ENCODE measurements at places on chromosomes 11 and 22.
A peak's percentile ranks its signal among the peaks of the same experiment; 100 is the strongest.

DNA sequence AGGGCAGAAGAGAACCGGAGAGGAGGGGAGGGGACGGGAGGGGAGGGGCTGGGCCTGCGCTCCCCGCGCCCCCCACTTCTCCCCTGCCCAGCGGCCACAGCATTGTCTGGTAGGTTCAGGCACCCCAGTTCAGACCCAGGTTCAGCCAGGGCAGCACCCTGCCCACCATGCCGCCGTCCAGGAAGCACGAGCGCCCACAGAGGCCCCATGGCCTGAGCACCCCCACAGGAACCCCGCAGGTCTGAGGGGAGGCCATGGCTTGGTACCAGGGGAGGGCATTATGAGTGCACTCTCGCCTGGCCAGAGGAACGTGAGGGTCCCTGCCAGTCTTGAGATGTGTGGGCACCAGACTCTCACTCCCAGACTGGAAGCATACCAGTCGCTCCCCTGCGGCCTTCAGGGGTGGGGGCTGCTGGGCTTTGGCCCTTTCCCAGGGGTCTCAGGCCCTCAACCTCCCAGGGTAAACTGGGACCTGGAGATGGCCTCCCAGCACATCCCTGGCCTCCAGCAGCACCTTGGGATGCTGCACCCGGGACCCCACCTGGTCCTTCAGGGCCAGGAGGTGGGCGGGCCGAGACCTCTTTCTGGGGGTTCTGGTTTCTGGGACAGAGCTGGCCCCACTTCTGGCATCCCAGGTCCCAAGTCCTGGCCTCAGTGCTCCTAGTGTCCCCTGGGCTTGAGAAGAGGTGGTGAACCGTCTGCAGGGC is 597 bp upstream of the PLXNB2 start:
- DNase-seq, result no peak

- DNase-seq, result no peak
Observed at GRCh38 chr22:28983190-28983589, 78.4 kb downstream of the C22orf31 start.

GRCh38 chr22:31099841-31100761 is 7.3 kb downstream of the SELENOM start:
- DNase-seq, result no peak

- DNase-seq, result no peak
Observed at GRCh38 chr22:42284643-42285181, 14.3 kb upstream of the TCF20 start.

- no peak for DNase-seq
Observed at GRCh38 chr11:74354036-74354435, 42.6 kb upstream of the P4HA3 start.

- no peak for DNase-seq
Observed at GRCh38 chr22:22682196-22682595, 37.8 kb downstream of the GGTLC2 start.

- DNase-seq, result no peak
Observed at GRCh38 chr11:15194671-15195415, 80.1 kb downstream of the INSC start.

GRCh38 chr11:17386331-17387084 is 2.0 kb downstream of the KCNJ11 start:
- no peak for DNase-seq

GRCh38 chr11:124887667-124888013 is 10.0 kb downstream of the ROBO4 start:
- DNase-seq, result no peak

DNA sequence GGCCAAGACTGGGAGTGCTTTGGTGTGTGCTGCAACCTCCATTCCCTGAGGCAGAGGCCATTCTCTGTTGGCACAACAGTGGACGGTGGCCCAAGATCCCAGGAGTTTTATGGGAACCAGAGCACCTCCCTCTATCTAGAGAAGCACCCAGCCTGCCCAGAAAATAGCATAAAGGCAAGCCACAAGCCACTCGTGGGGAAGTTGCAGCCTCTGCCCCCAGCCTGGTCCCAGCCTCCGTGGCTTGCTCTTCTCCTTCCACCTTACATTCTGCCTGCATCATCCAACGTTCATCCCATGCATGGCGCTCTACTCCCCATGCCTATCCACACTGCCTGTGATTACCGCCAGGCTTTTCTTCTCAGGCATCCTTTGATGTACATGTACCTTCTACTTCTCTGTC is 15.8 kb downstream of the IL17RA start:
- DNase-seq, result no peak

GRCh38 chr11:105524286-105524685 is 85.6 kb upstream of the GRIA4 start:
- no peak for DNase-seq

DNA sequence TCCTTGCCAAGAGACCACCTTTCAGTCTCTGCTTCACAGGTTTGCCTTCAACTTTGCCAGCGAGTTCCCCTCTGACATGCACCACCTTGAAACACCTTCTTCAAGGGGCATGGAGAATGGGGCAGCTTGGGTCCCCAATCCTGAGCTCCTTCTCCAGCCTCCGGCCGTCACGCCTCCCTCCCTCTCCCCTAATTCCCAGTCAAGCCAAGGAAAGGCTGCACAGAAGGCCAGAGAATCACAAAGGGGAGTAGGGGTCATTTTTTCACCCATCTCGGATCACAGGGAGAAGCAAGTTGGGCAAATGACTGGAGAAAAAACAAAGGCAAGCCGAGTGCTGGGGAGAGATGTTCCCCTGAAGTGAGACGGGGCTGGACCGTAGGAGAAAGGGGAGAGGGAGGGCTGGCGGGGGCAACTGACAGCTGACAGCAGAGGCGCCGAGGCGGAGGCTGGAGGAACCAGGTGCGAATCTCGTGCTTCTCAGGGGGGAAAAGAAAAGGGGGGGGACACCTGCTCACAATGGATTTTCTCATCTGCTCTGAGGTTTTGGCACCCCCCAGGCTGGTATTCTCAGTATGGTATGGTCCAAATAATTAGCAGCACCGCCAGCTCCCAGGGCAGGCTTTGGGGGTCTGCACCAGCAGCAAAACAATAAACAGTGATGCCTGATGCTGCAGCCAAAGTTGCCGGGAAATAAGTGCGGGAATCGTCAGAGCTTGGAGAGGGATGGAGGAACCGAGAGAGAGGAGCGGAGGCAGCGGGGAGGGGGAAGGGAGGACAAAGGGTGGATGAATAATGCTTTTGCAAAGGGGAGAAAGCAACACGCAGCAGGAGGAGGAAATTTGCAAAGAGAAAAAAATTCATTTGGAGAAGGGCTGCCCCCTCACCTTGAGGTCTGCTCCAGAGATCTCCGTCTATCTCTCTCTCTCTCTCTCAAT is 644 bp downstream of the YPEL4 start:
- DNase-seq, result peak; percentile 29

DNA sequence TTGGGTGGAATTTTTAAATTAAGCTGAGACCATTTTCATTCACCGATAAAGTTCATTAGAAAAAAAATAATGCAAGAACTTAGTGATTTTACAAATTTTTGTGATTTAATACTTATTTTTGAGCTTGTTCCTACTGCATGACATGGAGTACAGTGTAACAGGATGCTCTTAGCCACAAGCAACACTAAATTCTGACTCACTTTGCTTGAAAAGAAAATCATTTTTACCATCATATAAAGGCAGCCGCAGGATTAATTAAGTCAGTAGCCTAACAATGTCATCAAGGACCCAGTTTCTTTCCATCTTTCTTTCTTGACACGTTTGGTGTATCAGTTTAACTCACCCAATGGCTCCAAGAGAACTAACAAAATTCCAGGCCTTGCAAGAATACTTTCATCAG is 540.3 kb upstream of the LUZP2 start:
- DNase-seq, result no peak

DNA sequence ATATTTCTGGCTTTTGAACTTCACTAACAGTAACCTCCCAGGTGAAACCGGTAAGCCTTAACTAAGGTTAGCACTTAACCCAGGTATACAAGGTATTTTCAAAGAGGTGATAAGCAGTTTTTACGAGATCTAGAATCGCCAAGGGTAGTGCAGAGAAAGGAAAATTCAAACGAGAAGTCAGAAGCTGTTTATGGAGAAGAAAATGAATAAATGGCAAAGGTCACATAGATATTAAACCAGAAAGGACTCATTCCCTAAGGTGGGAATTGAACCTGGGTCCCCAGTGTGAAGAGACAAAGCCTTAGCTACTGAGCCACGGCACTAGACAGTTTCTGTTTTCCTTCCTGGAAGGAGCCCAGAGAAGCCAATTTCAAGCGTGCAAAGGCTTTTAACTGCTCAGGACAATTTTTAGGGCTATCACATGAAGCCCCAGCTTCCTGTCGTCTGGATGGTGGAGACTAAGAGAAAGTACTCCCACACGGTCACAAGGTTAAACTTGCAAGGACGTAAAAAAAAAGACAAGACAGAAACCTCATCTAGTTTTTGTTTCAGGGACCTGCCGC is 5.7 kb upstream of the C1QTNF6 start:
- DNase-seq, result no peak

GRCh38 chr11:14270690-14271542 is 88.1 kb downstream of the RRAS2 start:
- DNase-seq, result no peak

DNA sequence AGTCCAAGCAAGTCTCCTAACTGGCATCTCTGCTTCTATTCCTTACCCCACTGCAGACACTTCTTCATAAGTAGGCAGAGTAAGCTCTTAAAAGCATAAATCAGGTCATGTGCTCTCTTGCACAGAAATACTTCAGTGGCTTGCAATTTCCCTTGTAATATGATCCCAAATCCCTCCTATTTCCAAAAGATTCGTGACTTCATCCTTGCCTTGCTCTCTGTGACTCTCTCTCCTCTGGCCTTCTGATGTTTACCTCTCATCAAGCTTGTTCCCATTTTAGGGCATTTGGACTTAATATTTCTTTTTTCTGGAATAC is 37.4 kb upstream of the NCR3LG1 start:
- DNase-seq, result no peak

DNA sequence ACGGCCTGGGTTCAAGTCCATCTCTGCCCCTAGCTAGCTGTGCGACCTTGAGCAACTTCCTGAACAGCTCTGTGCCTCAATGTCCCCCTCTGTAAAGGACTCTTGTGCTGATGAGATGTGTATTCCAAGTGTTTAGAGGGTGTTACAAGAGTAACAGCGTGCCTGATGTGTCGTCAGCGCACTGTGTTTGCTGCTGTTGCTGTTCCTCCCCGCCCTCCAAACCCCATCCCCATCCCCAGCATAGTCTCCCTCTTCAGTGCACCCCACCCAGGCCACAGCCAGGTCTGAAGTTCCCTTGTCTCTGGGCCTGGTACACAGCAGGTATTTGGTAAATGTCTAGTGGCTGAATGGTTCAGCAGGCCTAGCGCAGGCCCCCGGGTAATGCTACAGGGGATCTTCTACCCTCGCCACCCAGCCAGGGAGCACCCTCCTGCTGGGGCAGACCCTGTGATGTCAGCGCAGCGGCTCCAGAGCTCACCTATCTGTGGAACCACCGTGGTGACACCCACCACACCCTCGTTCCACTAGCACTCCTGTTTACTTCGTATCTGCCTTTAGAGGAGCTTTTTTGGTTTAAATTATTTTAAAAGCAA is 10.3 kb downstream of the CBX7 start:
- no peak for DNase-seq

DNA sequence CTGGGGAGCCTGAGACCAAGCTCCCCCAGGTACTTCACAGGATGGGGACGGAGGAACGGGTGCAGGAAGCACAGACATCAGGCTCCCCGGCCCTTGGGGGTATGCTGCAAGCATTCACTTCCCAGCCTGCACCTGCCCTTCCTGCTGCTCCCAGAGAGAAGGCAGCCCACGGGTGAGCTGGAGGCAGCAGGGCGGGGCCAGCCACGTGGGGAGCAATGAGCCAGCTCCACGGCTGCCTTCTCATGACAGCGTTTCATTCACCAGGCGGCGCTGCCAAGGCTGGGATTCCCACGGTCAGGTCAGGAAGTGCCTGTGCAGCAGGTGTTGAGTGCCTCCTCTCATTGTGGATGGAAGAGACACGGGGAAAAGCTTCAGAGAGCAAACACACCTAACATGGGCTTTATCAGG is 14.5 kb upstream of the PHLDA2 start:
- DNase-seq, result no peak

- peak; percentile 18 for DNase-seq
Observed at GRCh38 chr11:14186046-14186775, 172.8 kb downstream of the RRAS2 start.

DNA sequence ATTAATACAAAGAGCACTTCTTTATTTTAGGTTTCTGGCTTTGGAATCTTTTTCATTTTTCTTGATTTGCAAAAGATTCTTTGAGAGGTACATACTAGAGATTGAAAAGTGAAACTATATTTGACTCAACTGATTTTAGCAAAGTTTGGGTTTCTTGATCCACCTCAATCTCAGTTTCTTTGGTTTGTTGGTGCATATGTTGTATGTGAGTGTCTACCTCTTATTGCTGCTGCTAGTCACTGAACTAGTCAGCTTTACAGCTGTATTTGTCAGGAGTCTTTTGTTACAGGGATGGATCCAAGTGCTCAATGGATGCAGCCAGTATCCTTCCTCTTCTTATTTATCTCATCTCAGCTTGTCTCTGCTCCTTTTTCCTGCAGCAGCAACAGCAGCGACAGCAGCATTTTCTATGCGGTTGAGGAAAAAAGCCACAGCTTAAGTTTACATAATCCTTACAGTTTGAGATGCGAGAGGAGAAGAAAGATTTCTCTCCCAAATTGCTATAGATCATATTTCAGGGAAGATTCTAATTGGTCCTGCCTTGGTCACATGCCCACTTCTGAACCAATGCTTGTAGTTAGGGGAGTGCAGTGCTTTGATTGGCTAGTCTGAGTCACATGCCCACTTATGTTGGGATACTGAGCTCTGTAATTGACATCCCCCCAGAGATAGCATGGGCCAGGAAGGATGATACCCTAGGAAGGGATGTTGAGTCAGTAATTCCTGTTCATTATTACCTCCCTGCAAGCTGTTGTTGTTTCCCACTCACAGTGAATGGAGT is 10.0 kb upstream of the ZNRF3 start:
- DNase-seq, result no peak

DNA sequence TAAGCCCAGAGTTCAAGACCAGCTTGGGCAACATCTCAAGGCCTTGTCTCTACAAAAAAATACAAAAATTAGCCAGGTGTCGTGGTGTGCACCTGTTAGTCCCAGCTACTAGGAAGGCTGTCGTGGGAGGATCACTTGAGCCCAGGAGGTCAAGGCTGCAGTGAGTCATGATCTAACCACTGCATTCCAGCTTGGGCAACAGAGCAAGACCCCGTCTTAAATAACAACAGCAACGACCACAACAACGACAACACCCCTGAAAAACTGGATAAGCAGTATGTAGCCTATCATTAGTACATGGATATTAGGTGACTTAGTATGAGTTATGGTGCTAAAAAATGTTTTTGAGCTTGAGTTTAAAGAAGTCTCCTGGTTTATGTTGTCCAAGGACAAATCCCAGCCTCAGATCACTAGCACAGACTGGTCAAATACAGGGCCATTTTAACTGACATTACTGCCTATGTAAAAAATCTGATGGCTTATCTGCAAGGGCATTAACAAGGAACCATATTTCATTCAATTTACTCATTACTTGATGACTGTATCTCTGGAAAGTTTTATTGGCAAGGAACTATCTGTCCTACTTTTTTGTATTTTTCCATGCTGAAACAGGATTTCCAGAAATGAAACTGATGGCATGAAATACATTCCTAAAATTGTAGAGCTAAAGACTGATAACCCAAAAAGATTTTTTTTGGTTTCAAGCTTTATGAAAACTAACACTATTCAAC is 23.4 kb downstream of the C2CD3 start:
- DNase-seq, result no peak

Measured in hindlimb muscle (tissue), 1 donor.